Right kidney (tissue), 9 donors: ENCODE measurements at places on chromosomes 7 and 10.

GRCh38 chr7:158063850-158064610 is 523.6 kb downstream of the PTPRN2 start:
- DNase-seq: no peak

DNA sequence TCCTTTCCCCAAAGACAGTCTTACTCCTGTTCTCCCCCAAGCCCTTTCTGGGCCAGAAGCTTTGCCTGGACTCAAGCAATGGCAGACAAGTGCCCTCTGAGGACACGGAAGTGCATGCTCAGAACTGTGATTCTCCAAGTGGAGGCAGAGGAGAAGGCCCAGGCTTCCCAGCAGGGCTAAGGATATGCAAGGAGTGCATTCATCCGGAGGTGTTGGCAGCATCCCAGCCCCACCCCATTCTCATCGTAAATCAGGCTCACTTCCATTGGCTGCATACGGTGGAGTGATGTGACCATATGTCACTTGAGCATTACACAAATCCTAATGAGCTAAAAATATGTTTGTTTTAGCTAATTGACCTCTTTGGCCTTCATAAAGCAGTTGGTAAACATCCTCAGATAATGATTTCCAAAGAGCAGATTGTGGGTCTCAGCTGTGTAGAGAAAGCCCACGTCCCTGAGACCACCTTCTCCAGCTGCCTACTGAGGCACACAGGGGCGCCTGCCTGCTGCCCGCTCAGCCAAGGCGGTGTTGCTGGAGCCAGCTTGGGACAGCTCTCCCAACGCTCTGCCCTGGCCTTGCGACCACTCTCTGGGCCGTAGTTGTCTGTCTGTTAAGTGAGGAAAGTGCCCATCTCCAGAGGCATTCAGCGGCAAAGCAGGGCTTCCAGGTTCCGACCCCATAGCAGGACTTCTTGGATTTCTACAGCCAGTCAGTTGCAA is 1.4 kb upstream of the RBP3 start:
- no peak for DNase-seq

DNA sequence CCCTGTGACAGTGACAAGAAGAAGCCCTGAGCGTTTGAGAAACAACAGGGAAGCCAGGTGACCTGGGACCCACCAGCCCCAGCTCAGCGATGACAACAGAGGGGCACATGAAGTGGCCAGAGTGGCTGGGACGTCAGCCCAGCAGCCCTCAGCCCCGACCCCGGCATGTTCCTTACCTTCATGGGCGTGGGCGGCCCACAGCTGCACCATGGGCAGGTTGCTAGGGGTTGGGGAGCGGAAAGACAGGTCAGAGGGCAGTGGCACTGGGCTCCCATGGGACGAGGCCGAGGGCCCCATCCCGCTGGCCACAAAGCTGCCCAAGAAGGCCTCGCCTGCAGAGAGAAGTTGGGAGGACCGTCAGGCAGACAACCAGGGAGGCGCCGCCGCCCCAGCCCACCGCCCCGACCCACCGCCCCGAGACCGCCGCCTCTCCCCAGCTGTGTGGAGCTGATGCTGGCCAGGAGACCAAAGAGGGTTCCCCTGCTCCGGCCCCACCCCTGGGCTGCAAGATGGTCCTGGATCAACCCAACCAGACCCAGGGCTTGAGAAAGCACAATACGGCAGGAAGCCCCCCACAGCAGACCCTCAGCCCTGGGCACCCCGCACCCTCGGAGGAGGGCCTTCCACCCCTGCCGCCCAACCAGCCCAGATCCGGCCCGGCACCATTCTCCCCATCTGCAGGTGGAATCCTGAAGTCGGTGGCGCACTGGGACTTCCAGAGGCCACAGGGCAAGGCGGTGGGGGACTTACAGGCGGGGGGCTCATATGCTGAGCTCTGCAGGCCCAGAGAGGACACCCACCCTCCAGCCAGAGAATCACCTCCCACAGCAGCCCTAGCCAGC is 29.1 kb downstream of the TNRC18 start:
- DNase-seq: no peak

DNA sequence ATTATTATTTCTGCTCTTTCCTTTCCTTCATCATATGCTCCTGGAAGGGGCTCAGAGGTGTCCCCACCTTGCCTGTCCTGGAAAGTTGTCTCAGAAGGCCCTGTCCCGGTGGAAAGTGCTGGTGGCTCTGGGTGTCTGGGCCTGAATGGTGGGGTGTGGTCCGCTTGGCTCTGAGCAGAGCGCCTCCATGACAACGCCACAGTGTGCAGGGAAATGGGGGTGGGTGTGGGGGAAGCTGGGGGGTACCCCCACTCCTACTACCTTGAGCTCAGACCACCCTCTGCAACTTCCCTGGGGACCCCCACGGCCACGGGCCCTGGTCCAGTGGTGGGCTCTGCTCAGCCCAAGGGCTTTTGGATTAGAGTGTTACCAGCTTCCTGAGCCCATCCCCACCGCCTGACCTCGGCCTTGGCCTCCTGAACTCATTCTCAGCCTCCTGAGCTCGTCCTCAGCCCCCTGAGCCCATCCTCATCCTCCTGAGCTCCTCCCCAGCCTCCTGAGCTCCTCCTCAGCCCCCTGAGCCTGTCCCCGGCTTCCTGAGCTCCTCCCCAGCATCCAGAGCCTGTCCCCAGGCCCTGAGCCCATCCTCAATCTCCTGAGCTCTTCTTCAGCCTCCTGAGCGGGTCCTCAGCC is 106.4 kb upstream of the FAM20C start:
- no peak for DNase-seq

DNA sequence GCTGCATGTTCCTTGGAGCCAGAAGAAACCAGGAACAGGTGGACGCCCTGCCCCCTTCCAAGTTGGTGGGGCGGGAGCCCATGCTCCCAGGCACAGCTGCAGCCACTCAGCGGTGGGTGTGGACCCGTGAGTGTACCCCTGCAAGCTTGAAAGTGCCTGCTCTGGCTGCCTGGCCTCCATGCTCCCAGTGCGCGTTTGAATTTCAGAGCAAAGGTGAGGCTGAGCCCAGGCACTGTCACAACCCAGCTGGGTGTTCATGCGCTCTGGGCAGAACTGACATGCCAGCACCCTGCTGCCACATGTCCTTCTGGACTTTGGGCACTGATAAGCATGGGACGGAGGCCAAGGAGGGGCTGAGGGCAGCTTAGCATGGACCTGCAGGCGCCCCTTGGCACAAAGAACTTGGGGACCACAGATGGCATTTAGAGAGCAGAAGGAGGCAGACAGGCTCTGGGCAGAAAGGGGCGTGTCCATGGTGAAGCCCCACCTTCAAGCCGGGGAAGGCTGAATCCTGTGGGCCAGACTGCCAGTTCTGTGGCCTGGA is 402.0 kb upstream of the NRG3 start:
- no peak for DNase-seq

- DNase-seq: no peak
Observed at GRCh38 chr7:134720091-134720935, 59.1 kb upstream of the CALD1 start.

DNA sequence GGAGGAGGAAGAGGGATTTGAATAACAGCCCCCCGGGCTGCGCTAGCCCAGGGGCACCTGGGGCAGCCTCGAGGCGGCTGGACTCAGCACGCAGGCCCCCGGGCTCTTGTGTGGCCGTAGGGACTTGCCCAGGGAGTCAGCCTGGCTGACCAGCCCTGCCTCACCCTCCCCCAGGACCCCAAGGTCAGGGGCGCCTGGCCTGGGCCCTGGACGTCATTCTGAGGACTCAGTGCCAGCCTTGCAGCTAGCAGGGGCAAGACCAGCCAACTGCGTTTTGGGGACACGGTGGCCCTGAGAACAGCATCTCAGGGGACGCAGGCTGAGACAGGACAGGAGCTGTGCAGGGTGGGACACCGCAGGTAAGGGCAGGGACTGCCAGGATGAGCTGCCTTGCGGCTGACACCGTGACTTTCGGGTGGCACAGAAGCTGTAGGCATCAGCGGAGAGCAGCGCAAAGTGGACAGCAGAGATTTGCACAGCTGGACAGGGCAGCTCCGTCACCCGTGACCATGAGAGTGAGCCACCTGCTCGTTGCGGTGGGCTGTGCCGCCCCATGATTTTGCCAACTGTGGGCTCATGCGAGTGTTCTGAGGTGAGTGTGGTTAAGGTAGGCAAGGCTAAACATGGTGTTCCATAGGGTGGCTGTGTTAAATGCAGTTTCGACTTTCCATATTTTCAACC is 48.1 kb upstream of the UBE3C start:
- no peak for DNase-seq

DNA sequence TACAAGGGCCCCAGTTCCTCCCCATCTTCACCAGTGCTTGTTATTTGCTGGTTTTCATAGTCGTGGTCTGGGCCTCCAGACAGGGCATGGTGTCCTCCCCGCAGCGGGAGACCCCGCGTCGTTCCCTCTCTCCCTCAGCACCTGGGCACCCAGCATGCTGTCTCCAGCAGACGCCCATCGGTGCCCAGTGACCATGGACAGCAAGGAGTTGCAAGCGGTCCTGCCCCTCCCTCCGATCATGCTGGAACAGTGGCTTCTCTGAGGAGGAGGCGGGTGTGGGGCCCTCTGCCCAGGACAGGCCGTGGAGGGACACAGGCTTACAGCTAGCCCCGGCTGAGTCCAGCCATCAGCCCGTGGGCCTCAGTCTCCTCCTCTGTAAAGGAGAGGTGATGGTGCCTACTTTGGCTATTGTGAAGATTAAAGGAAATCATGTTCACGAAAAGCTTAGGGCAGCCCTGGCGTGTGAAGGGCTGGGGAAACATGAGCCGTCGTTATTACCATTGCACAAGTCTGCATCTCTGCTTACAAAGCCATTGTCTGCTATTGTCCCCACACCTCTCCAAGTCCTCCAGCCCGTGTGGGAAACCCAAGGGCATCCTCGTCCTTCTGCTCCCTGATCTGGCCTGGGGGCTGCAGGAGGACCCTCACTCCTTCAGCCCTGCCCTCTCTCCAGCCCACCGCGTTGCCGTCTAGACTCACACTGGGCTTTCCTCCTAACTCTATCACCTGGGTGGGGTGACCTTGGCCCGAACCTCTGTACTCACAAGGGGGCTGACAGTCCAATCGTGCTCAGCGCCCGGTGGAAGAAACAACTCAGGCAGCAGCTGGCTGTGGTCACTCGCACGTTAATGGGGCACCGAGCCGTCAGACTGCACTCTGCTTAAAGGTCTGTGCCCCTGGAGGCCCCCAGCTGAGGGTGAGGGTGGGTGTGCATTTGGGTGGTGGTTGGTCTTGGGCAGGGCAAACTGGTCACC is 29.9 kb downstream of the EN2 start:
- no peak for DNase-seq

DNA sequence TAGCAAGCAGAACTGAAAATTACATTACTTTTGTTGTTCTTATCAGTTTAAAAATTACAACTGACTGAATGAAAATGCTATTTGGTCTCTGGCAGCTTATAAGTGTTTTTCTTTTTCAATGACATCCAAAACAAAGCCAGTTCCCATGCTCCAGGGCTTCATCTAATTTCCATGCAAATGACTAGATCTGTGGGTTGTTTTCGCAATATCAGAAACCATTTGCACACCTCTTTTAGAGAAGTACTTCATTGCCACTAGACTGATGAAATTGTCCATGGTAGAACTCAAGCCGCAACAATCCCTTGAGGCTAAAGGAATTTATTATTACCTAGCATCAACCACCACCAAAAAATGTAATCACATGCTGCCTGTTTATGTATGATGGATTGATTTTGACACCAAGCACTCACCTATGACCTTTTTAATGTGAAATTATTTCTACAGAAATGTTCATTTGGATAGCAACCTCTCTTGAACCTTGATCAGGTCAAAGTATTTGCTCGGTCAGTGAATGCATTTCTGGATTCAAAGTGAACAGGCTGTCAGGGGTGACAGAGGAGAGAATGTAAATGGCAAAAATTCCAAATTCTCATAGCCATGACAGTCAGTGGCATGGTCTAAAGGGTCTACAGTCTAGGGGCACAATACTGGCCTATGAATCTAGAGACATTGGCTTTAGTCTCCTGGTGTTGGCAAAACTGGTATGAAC is 769.3 kb downstream of the SORCS1 start:
- no peak for DNase-seq

DNA sequence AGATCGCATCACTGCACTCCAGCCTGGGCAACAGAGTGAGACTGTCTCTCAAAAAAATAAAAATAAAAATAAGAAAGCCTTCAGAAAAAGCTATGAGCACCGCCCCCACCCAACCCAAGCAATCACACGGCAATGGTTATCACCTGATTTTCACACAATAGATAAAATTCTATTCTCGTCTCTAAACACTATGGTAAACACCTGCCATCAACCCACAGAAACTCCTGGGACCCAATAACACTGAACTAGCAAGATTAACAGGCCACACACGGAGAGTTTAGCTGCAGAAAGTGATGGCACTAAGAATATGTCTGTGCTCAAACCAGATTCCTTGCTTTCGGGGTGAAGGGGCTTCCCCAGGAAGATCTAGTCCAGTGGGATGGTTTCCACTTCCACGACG is 173.8 kb downstream of the DIP2C start:
- no peak for DNase-seq

GRCh38 chr10:4354382-4354812 is 471.6 kb upstream of the AKR1E2 start:
- DNase-seq: no peak

DNA sequence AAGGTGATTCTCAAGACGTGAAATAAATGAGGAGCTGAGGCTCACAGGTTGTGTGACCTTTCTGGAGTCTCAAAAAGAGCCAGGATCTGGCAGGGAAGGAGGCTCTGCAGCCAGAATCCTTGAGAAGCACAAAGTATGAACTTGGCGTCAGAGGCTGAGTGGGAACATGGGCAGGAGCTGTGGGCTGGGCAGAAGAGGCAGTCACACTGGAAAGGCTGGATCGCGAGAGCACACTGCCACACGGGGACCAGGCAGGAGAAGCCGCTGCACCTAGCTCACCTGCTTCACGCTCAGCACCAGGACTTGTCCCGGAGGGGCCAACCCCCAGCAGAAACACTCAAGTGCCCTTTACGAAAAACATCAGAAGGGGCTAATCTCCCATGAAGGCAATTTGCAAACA is 535.0 kb downstream of the TNS3 start:
- DNase-seq: no peak

DNA sequence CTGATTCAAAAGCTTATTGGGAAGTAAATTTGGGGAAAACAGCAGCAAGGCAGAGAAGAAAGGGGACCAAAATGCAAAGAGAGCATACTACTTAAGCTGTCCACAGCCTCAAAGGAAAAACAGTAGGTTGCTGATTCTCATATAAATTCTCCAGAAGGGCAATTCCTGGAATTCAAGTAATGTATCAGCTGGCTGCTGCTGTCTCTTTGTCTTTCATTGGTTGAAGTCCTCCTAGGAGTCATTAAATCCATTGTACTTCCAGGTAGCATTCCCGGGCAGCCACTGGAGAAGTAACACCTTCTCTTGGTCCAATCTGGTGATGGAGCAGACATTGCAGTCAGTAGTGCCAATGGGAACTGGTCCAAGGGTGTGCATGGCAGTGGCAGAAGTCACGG is 22.7 kb downstream of the BET1 start:
- DNase-seq: no peak

- no peak for DNase-seq
Observed at GRCh38 chr10:96448021-96448457, 65.7 kb downstream of the TLL2 start.
